ENCODE measurements at places on chromosomes 7 and 10.

- DNase-seq: no peak
These were observed 764 bp upstream of the FAM131B start for GRCh38 chr7:143363016-143363937.

DNA sequence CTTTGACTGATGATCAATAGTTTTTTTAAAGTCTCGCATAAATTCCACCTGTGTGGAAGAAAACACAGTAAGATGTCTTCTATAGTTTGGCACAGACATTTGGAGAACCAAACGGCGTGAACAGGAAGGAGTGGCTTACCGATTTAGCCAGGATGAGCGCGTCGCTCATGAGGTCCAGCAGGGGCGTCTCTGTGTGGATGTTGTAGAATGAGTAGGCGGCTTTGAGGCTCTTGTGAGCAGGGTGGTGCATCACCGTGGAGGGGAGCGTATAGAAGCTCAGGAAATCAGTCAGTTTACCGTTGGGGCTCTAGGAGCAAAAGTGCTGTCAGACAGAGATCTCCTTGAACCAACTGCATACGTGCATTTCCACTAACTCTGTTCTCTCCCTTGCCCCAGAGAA, 15.5 kb downstream of the RPP38 start:
- no peak for DNase-seq

DNA sequence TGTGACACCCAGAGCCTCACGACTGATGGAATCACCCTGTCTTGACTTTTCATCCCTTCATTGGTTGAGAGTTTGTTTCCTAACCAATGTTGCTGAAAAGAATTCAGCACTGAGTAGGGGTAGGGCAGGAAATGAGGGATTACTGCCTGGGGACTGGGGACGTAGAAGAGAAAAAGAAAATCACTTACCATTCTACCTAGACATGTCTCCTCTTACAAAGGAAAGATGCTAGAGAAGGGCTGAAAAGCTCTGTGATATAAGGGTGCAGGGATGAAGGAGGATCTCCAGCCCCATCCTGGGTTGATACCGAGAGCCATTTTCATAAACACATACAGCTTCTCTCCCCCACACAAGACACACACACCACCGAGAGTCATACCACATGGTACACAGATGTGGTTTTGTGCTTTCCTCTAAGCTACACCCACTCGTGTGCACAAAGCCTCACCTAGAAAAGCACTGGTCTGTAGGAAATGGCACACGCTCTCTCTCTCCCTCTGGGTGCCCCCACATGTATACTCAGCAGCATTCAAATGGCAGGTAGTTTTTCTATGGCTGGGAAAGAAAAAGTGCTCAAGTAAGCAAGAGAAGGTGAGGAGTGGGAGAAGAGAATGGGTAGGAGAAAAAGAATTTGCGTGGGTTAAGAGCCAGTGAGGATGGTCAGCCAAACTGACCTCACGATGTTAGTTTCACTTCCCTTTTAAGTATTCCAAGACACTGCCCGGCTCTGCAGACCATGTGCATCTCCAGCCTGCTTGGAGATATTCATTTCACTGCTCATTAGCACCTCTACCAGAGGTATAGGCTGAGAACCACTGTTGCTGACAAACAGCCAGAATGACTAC, 85.8 kb downstream of the CALD1 start:
- no peak for DNase-seq

DNA sequence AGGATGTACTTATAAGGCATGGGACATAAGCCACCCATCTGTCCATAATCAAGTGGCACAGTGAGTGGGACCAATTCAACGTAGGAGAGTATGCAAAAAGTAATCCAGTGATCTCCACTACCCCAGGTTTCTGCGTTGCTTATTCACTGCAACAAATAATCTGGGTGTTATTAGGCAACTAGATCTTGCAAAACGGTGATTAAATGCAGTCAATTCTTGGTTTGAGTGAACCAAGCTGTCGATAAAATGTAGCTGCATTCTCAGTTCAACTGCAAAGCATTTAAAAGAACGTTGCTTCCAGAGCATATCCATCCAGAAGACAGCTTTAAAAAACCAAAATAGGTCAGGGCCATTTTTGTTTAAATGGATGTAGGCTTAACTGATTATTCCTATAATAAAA, 5.0 kb downstream of the LSMEM1 start:
- DNase-seq: no peak

DNA sequence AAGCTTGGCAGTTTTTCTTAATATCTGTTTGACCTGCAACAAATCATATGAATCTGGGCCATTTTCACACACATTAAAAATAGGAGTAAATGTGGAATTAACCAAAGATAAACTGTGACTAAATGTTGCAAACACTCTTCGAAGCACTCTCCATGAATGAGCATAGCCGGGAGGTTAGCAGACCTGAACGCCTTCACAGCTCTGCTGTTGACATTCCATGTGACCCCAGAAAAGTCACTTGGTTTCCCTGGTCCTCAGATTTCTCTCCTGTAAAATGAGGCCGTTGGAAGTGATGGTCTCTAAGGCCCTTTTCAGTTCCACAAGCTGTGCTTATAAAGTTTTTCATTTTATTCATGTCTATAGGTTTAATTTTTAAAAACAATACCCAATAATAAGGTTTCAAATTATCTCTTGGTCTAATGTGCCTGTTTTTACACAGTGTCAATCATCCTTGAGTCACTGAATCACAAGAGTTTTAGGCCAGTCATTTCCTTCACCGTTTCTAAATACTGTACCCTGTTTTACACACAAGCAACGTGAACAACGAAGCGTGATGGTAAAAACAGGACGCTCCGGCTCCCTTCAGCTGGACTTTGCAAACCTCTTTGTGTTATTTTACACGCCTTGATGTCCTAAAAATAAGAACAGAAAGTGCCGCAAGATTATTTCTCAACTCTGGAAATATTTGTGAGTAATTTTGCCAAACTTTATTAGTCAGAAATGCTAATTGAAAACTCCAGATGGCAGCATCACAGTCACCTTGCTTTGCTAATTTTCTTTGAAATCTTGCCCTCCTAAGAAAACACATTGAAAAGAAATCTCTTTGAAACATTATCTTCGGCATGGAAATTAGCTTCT, 38.6 kb upstream of the MET start:
- DNase-seq: no peak

DNA sequence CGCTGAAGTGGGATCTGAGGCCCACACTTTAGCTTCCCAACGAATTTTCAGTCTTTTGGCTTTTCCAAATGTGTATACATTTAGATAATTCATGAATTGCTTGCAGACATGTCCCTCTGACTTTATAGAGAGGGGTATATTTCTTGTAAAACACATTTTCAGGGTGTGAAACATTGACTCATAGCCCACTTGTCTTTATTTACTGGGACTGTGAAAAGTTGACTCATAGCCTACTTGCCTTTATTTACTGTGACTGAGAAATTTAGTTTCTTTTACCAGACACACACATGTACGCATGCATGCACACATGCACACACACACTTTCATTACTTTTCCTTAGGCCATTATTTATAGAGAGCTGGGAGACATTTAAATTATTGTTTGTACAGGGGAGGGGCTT, 79.1 kb downstream of the VTI1A start:
- DNase-seq: no peak

- DNase-seq: no peak
These were observed 105.0 kb downstream of the KMT2C start for GRCh38 chr7:152330827-152331226.

- DNase-seq: no peak
These were observed 26.0 kb upstream of the ZNF32 start for GRCh38 chr10:43674553-43675210.

DNA sequence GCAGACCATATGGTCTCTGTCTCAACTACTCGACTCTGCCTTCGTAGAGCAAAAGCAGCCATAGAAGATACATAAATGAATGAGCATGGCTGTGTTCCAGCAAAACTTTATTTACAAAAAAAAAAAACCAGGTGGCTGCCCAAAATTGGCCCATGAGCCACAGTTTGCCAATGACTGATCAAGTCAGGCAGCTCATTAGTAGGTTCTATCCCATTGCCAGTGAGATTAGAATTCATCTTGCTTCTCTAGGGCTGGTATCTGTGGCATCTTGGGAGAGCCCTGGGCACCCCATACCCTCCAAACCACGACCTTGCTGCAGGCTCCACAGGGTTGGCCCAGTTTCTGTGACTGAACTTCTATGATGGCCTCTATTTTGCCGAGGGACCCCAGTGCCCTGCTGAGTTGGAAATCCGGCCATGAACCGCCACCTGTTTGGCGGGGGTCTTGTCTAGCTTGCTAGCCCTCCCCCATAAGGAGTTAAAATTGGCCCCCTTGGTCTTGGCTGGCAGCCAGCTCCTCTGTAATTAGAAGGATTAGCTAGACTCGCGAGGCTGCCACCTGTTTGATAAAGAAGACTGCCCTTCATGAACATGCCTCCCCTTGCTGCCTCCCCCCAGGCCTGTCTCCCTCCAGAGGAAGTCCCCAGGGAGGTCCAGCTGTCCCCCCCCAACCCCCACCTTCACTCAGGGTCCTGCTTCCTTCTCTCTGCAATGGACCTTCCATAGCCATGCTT, 83.9 kb downstream of the CHN2 start:
- DNase-seq: no peak

DNA sequence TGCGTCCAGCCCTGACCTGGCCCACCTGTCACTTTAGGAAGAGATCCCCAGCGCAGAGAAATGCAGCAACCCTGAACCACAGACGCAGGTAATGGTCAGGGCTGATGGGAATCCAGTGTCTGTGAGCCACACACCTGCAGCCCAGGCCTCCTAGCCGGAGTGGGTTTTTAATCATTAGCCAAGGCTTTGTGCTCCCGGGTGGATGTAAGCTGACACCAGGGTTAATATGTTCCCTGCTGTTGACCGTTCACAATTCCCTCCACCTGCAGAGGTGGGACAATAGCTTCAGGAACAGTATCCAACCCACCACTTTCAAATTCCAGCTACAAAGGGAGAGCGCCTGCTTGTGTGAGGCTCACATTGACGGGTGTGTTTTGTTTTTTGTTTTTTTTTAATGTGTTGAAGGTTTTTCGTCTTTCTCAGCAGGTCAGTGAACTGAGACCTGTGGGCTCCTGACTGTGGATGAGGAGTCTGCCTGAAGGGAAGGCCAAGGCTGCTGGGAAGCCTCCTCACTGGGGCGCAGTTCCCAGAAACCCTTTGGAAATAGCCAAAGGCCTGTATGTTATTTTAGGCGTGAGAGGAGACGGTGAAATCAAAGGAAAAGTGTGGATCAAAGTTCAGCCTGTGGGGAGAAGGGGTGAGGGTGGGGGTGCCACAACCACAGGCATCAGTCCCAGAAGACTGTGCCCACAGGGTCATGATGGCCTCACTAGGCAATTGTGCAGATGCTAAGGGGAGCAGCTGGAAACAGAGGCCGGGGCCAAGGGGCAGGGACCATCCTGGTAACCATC, 111.1 kb downstream of the TNS3 start:
- no peak for DNase-seq

DNA sequence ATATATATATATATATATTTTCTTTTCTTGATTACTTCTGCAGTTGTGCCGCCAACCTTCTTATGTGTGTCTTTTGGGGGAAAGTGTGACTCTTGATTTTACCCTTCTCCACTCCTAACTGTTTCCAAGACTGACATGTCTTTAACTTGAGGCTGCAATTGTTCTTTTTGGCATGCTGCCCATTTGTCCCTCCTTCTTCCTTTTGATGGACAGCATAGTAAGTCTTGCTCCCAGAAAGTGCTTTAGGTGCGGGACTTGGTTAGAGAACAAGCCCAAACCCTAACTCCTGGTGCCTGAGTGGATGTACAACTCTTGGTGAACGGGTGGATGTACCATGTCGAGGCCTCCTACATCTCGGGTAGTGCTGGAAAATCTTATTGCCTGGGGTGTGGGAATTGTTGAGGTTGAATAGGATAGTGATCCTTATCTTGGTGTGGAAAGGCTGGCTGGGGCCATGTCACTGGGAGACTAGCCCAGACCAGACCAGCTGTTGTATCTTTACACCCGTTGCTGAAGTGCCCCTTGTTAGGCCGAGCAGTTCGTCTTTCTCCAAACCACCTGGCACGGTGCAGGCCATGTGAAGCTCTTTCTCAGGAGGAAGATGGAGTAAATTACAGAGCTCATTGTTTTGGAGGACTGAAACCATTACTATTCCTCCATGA, 16.3 kb downstream of the TCF7L2 start:
- DNase-seq: no peak

DNA sequence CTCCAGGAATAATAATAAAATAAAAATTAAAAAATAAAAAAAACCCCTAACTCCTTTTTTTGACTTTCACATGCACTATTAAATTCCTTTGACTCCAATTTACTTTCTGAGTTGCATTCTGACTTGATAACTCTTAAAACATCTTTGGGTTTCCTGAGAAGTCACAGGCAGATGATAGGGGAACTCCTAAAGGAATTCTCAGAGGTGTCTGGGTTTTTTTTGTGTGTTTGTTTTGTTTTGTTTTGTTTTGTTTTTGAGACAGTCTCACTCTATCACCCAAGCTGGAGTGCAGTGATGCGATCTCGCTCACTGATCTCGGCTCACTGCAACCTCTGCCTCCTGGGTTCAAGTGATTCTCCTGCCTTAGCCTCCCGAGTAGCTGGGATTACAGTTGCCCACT, 52.7 kb upstream of the APBB1IP start:
- DNase-seq: no peak

GRCh38 chr7:25358926-25359325, 130.6 kb upstream of the NPVF start:
- DNase-seq: no peak

DNA sequence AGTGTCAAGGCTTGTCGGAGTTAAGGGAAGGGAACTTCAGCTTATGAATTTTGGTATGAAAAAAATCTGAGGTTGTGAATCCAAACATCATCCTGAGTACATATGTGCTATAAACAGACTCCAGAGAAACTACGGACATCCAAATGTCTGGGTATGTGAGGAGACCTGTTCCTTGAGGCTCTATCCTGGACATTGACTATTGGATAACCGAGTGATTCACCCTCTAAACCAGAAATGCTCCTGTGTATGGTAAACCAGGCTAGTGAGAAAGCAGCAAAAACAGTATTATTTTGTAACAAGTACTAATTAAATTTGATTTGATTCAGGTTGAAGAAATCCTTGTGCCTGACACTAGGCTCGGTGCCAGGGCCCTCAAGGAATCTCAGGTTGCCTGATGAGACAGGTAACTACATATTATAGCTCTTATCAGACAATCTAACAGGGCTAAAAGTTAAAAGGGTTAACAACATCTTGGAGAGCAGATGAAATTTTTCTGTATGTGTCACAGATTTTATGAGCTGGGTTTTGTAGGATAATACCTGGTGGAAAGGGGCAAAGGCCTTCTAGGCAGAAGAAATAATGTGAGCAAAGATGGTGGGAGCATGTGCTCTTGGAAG, 10.4 kb upstream of the STOX1 start:
- DNase-seq: no peak

- peak; percentile 75 for DNase-seq
These were observed 47.6 kb upstream of the ITGB1 start for GRCh38 chr10:33005322-33006301.

DNA sequence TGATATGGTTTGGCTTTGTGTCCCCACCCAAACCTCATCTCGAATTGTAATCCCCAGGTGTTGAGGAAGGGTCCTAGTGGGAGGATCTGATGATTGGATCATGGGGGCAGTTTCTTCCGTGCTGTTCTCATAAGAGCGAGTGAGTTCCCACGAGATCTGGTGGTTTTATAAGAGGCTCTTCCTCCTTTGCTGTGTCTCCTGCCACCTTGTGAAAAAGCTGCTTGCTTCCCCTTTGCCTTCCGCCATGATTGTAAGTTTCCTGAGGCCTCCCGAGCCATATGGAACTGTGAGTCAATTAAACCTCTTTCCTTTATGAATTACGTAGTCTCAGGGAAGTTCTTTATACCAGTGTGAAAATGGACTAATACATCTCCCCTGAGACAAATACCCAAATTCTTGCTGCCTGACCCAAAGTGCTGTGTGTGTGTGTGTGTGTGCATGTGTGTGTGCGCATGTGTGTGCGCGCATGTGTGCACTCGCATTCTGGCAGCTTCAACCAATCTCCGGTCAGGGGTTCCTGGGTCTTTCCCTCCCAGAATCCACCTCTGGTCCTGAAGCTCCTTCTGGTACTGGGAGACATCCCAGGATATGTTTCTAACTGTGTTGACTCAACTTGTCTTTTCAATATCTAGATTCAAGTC, 98.1 kb upstream of the LRRC4 start:
- DNase-seq: no peak

All from heart left ventricle (tissue), 16 donors.